Activated naive CD4-positive, alpha-beta T cell treated with anti-CD3 and anti-CD28 coated beads for 36 hours (primary cell): ENCODE measurements at places on chromosomes 16 and 17. TPM values are rescaled to one million over a fixed set of nuclear protein-coding genes. Genes with fewer than 3 reads are reported as not detected.

Gene TM4SF5
- not detected for total RNA-seq

Gene HLF
- 0.79 TPM for total RNA-seq

Gene HOXB5
- total RNA-seq: not detected

Gene CRISPLD2
- 0.14 TPM for total RNA-seq

Gene HAS3
- total RNA-seq: 0.31 TPM

Gene ATP2A3
- 76.4 TPM for total RNA-seq

DNA sequence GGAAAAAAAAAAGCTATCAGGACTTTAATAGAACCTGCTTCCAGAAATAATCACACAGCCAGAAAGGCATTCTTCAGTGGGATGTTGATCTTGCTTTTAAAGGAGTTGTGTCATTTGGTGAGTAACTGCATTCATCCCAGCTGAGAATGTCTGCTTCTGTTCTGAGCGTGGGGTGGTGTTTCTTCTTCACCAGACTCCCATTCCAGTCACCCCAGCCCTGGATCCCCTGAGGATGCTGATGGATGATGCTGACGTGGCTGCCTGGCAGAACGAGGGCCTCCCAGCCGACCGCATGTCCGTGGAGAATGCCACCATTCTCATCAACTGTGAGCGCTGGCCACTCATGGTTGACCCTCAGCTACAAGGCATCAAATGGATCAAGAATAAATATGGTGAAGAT lies 122.5 kb downstream of the ZNF18 start:
- no peak for DNase-seq
- no peaks in the 10 kb centered on the region for H3K36me3 ChIP-seq
- H3K4me3 ChIP-seq: no peak overlapping the region
- H3K27me3 ChIP-seq: peaks cover 2% of the 10 kb centered on the region
- no peaks in the 10 kb centered on the region for H3K4me1 ChIP-seq

- H3K36me3 ChIP-seq: peaks cover 48% of the 10 kb centered on the region
- no peak overlapping the region for H3K27ac ChIP-seq
- no peaks in the 10 kb centered on the region for H3K27me3 ChIP-seq
These were observed 1.7 kb upstream of the MRPL12 start for GRCh38 chr17:81701288-81702071.

DNA sequence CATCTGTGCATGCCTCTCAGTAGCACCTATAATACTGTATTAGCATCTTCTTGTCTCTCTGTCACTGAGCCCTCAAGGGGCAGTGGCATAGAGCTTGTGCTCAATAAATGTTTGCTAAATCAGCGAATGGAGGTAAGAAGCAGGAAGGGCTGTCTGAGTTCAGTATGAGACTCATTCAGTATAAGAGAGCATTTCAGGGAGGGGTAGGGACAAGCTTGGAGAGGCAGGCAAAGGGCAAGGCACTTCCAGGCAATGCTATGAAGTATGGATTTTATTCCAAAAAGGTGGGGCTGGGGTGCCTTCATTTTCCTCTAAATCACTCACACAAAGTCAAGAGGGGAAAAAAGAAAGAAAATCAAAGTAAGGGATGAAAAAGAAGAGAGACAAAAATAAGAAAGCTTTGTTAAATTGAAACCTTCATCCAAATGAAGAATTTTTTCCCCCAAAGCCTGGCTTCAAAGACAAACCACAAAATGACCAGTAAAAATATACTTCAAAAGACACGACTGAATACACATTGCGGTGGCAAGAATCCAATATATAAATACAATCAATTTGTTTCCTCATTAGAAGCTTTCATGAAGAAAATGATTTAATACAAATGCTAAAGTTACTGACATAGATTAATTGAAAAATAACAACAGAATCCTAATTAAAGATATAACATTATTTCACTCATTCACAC lies 51.2 kb downstream of the SKAP1 start:
- no peak overlapping the region for H3K27ac ChIP-seq
- no peak for DNase-seq
- no peaks in the 10 kb centered on the region for H3K27me3 ChIP-seq

DNA sequence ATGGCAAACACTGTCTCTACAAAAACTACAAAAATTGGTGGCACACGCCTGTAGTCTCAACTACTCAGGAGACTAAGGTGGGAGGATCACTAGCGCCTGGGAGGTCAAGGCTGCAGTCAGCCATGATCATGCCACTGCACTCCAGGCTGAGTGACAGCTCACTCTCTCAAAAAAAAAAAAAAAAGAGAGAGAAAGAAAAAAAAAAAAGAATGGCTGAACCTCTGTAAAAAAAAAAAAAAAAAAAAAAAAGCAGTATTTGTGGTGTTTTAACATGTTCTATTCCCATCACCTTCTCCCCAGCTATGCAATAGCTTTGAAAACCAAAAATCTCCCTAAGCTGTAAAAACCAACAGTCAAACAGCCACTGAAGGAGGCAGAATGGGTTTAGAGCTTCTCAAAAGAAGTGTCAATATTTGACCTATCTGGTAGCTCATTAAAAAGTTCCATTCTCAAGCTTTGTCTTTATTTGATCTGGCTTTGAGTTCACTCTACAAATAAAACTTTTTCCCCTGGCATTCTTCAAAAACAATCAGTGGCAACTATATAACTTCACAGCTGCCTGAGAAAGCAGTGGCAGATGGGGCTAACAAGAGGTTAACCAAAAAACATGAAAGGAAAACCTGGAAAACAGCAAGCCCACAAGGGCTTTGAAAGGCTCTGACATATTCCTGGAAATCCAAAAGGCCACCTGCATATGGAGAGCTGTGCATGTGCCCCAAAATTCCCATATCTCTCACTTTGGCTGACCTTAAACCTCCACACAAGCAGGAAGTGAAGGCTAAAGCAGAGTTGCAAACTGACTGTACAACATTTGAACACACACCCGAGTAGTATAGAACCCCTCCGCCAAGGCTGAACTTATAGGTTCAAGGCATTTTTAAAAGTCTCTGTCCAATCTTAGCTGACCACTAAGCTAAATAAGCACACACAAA lies 36.0 kb downstream of the USP32 start:
- H3K4me3 ChIP-seq: no peak overlapping the region
- peaks cover 36% of the 10 kb centered on the region for H3K4me1 ChIP-seq
- H3K27ac ChIP-seq: peak overlapping the region; percentile 85
